ENCODE measurements at places on chromosomes 2 and 18.

- no peak for DNase-seq
Observed at GRCh38 chr2:18373664-18374063, 186.8 kb downstream of the RDH14 start.

- no peak for DNase-seq
Observed at GRCh38 chr2:173571021-173571821, 216.5 kb downstream of the CDCA7 start.

DNA sequence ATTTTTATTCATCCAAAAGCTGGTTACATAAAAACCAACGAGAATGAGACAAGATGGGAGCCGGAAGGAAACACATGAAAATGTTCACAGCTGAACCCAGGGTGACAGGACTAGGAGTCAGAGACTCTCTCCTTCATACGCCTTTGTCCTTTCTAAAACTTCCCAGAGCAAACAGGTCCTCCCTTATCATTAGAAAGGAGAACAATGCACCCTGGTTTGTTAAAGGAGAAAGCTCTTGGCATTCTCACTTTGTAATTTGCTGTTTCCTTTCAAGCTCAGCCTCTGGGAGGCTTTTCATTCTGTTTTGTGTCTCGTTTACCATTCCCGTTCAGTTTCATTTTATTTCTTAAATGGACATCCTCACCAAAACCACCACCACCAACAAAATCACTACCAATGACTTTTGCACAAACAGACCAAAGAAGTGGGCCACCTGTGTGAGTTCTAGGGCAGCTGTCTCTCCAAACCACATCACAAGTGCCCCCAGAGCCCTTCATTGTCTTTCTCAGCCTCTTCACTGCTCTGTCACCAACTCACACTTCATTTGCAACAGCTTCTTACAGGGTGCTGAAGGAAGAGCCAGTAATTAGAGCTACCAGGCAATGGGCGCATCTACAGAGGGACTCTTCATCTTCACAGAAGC lies 105.3 kb downstream of the HDAC4 start:
- no peak for DNase-seq

- no peak for DNase-seq
Observed at GRCh38 chr2:101089942-101090799, 61.0 kb downstream of the TBC1D8 start.

DNA sequence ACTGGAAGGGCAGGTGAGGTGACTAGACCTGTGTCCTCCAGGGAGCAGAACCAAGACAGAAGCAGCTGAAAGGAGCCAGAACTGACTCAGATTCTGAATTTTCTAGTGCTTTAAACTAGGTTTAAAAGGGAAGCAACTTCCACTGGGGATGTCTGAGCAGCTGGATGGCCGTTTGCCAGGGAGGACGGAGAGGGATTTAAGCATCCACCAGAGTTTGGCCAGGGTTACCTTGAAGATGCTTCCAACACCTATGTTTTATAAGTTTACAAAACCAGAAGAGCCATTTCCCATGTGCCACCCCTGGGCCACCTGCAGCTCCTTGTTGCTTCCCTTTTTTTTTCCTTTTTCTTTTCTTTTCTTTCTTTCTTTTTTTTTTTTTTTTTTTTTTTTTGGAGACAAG lies 48.6 kb upstream of the RBM44 start:
- DNase-seq: no peak

- DNase-seq: no peak
Observed at GRCh38 chr18:25147877-25148488, 204.0 kb downstream of the ZNF521 start.

DNA sequence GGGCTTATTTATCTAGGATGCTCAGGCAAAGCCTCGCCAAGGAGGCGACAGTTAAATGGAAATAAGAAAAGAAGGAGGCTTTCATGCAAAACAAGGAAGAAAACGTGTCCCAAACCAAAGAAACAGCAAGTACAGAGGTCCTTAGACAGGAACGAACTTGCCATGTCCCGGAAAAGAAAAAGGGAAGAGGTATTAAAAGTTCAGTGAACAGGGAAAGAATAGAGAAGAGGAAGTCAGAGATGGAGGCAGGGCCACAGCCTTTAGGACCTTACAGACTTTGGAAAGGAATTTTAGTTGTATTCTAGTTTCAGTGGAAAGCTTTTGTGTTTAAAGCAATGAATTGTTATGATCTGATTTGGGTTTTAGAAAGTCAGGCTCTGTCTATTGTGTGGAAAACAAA lies 22.1 kb downstream of the IKZF2 start:
- DNase-seq: no peak

DNA sequence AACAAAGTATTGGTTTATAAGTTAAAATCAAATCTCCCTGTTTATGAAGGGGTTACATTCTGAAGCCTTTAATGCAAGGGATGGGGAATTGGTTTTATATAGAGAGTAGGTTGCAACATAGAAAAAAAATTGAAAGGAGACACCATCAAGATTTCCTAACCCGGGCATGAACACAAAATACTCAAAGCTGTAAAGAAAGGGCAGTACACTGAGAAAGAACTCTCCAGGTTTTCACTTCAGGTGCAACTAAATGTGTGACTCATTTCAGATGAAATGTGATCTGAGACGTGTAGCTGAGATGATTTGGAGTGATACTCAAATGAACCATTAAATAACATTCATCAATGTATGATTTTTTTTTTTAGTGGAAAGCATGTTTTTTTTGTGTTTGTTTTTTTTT lies 43.6 kb downstream of the SANBR start:
- no peak for DNase-seq

DNA sequence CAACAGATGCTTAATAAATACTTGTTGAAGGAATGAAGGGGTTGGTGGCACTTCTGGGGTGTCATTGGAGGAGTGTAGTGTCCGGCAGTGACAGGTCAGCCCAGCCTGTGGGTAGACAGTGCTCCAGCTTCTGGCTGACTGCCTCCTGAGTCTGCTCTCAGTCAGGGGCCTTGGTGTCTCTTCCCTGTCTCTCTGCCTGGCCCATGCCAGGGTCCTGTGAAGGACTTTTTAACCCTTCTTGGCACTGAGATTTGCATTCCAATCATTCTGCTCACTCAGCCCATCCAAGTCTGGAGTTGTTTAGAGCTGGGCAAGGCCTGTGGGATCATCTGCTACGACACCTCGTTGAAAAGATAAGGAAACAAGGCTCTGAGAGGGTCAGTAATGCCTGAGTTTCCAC lies 1.4 kb upstream of the KCNK3 start:
- no peak for DNase-seq

DNA sequence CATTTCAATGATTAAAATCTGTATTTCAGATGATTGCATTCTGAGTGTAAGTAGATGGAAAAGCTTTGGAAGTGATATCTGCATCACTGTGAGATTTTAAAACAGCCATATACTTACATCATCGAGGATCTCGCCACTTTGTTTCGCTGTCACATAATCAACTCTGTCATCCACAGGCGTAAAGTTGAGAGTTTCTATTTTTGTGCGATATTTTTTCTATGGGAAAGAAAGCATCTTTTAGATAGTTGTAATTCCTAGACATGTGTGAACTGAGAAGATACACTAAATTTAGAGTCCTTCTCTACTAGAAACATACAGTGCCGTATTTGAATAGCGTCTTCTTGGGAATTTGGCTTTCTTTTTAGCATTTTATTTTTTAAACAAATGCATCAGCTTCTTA lies 158.8 kb downstream of the RIF1 start:
- DNase-seq: no peak

GRCh38 chr2:227482638-227483340 lies 10.8 kb downstream of the AGFG1 start:
- no peak for DNase-seq

GRCh38 chr2:237319086-237319820 lies 94.7 kb downstream of the COL6A3 start:
- DNase-seq: no peak

DNA sequence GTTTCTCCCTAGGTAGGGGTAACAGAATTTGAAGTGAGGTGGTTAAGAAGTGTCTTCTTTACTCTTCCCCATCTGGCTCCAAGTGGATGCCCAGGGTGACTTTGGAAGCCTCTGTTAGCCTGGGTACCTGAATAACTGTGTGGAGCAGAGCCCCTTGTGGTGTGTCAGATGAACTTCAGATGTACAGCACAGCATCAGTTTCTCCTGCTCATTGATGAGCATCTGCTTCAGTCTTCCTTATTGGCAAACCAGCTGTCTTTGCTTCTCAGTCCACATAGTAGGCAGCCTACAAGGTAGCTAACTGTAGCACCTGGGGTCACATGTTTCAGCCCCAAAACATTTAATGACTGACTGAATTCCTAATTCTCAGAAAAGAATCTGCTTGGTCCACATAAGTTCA lies 56.2 kb upstream of the ATP8B1 start:
- DNase-seq: no peak

DNA sequence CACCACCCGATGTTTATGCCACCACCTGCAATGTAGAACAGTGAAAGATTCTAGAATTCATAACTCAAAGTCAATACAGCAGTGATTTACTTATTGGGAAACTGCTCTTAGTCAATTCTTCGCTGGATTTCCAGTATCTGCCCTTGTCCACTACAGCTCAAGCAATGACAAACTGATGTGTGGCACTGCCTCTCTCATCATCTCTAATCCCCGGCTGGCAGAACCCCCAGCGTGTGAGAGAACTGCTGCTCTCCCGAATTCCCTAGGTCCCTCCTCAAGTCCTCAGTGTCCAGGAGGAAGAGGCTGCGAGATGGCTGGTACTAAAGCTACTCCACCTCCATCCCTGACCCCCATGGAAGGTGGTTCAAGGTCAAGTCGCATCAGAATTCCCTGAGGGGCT lies 1.6 kb downstream of the TXNL4A start:
- no peak for DNase-seq

DNA sequence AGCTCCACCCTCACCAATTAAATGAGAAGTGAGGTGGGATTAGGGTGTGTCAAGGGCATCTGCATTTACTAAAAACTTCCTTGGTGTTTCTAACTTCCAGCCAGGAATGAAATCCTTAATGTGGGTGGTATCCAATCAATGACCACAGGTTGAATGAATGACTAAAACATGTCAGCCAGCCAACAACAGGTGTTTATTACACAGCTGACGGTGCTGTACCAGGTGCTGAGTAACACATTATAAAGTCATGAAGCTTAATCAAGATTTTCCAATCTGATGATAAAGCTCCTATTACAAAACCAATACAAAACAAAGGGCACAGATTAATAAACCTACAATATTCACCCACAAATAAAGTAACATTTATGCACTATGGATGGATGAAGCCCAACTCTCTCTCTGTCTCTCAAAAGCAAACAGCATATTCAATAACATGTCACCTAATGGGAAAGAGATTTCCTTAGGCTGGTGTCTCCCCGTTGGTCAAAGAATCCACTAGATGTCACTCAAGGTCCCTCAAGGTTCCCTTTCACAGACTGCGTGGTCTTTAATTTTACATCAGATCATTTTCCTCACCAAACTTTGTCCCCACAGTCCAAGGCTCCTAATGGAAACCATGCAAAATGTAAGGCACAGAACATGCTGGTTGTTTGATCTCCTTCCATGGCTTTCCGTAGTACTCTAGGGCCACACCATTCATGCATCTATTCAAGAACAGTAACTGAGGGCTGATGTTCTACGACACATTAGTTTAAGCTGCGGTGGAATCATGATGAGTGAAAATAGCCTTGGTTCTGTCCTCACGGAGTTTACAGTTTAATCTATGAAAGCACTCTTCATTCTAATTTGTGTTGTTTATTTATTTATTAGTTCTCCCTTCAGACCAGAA lies 6.4 kb upstream of the PTPN4 start:
- DNase-seq: no peak

DNA sequence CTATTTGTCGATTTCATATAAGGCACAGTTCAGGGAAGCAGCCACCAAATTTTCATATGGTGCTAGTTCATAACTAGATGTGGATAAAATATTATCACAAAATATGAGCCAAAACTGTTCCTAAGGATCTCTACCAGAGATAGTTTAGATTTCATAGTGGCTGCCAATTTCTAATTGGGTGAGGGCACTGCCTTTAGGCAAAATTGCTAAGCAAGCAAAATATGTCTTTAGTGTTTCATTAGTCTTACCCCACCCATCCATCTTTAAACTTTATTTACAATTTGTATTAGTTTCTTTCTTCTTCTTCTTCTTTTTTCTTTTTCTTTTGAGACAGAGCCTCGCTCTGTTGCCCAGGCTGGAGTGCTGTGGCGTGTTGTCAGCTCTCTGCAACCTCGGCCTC lies 77.1 kb upstream of the SLC4A10 start:
- DNase-seq: no peak

GRCh38 chr18:76346490-76347130 lies 148.4 kb downstream of the ZNF516 start:
- no peak for DNase-seq

DNA sequence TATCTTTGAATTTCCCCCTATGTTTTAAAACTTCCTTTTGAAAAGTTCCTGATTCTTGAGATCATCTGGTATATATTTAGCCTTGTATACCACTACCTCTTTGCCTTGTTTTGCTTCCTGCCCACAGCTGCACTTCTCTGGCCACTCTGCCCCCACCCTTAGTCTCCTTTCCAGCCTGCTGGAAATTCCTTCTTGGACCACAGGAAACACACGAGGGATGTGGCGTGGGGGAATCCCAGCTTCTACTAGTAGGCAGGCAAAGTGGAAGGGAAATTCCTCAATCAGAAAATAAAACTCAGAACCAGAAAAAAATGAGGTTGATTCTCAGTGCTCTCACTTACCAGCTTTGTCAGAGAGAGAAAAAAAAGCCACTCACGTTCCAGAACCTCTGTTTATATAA lies 13.4 kb downstream of the IL18RAP start:
- no peak for DNase-seq

DNA sequence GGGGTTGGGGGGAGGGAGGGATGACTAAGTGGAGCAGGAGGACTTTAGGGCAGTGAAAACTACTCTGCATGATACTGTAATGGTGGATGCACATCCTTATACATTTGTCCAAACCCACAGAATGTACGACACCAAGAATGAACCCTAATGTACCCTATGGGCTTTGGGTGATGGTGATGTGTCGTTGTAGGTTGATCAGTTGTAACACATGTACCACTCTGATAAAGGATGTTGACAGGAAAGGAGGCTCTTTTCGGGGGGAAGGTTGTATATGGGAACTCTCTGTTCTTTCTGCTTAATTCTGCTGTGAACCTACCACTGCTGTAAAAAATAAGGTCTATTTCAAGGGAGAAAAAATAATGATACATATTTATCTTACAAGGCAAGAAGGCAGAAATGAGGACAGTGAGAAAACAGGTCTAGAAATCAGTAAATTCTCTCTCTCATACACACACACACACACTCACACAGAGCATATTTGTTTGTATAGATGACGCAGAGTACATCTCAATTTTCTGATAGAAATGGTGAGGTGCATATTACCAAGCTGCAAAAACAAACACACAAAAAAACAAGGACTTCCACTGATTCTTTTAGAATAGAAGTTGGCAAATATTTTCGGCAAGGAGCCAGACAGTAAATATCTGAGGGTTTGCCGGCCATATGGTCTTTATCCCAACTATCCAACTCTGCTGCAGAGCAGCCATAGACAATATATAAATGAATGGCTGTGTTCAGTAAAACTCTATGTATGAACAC lies 20.2 kb downstream of the FAM124B start:
- DNase-seq: no peak

- DNase-seq: no peak
Observed at GRCh38 chr2:23859983-23860382, 66.9 kb downstream of the ATAD2B start.

- no peak for DNase-seq
Observed at GRCh38 chr18:67901573-67901972, 385.1 kb upstream of the DSEL start.

Data from AG09319 (cell line).